Spleen (tissue), 13 donors: ENCODE measurements at places on chromosomes 4 and X. TPM values are rescaled to one million over a fixed set of nuclear protein-coding genes. Genes with fewer than 3 reads are reported as not detected.

SLC26A1 gene
- total RNA-seq: 0.68 TPM

FAM114A1 gene
- total RNA-seq: 40.3 TPM

MID1 gene
- 2.0 TPM for total RNA-seq

- peak; percentile 76 for DNase-seq
Observed at GRCh38 chr4:47926667-47927258, 12.4 kb upstream of the NFXL1 start.

- no peak for DNase-seq
Observed at GRCh38 chrX:96438803-96439202, 245.8 kb upstream of the DIAPH2 start.

GRCh38 chr4:146333187-146333894 is 119.0 kb downstream of the REELD1 start:
- no peak for DNase-seq
